ENCODE measurements at places on chromosomes 12 and 14. TPM values are rescaled to one million over a fixed set of nuclear protein-coding genes. Genes with fewer than 3 reads are reported as not detected.

Gene LRP10
- 75.3 TPM for total RNA-seq

Gene OVCH1
- total RNA-seq, result 0.16 TPM

DNA sequence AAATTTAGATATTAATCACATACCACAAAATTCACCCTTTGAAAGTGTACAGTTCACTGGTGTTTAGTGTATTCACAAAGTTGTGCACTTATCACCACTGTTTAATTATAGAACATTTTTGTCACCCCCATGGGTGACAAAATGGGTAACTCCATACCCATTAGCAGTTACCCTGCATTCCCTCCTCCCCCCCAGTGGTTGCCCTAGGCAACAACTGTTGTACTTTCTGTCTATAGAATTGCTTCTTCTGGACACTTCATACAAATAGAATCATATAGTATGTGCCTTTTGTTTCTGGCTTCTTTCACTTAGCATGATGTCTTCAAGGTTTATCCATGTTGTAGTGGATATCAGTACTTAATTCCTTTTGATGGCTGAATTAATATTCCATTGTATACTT is 52.7 kb downstream of the FBXO34 start:
- no peak overlapping the region for H3K27ac ChIP-seq
- no peak overlapping the region for H3K4me3 ChIP-seq
- DNase-seq, result no peak
- H3K36me3 ChIP-seq, result peaks cover 3% of the 10 kb centered on the region

Gene OR4L1
- total RNA-seq, result not detected

DNA sequence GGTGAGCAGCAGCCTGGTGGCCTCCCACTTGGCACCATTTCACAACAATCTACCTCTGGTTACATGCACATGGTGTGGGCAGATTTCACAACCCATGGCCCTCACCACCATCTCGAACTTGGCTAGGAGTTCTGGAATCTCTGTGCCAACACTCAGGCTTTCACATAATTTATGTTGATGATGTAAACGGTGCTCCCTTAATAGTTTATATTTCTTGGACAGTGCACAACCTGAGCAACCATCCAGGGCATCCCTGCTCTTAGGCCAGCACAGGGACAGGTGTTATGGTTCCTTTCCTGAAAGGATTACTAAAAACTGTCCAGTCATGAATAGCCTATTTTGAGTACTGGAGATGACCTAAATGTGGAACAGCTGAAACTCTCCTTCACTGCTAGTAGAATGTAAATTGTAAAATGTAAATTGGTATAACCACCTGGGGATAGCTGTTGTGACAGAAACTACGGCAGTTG is 28.6 kb downstream of the ABCB9 start:
- H3K27me3 ChIP-seq, result no peaks in the 10 kb centered on the region
- no peak overlapping the region for H3K27ac ChIP-seq

DNA sequence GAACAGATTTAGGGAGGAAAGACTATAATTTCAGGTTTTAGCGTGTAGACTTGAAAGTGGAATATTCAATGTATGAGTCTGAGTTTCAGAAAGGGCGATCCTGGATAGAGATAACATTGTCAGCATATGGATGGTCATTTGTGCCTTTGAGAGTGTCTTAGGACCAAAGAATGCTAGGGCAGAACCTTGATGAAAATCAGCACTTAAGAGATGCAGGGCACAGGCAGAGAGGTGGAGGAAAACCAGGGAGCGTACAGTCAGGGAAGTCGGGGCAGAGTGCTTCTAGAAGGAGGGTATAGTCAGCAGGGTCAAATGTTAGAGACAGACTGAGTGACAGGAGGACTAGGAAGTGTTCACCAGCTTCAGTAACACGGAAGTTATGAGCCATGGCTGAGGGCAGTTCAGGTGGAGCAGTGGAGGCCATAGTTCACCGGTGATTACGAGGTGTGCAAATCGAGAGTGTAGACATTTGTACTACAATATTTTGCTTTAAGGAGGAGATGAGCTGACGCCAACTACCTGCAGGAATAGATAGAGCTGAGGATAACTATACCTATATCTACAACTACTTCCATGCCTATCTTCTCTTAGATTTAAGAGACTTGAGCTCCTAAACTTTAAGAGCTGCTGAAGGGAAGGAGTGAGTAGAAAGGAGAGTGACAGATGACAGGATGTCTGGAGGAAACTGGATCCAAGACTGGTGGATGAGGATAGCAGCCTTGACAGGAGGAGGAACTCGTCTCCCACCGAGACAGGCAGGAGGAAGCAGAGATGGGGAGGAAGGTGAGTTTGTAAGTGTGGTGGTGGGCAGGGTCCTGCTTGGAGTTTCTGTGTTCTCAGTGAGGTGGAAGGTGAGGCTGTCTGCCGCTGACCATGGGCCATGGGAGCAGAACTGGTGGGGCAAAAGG is 6.5 kb downstream of the CBLN3 start:
- H3K36me3 ChIP-seq, result no peaks in the 10 kb centered on the region
- no peak overlapping the region for H3K27ac ChIP-seq
- H3K27me3 ChIP-seq, result no peaks in the 10 kb centered on the region
- H3K4me1 ChIP-seq, result no peaks in the 10 kb centered on the region
- no peak overlapping the region for H3K4me3 ChIP-seq

Gene MDGA2
- 1.2 TPM for total RNA-seq

DNA sequence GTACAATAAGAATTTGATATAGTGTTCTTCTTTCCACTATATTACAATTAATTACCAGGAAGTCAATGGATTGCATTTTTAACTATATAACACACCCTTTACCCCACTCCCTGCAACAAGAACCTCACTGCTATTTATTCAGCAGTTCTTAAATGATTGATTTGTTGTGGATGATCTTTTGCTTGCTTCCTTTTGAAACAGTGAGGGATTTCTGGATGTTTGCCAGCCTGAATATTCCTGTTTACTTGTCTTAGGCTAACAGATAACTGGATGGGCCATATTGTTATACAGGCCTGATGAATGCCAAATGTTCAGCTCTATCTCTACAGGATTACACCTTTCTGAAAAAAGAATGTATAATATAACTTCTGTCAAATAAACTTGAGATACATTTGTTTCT is 497.6 kb downstream of the APAF1 start:
- no peaks in the 10 kb centered on the region for H3K36me3 ChIP-seq
- H3K27ac ChIP-seq, result no peak overlapping the region
- H3K4me3 ChIP-seq, result no peak overlapping the region
- H3K4me1 ChIP-seq, result no peaks in the 10 kb centered on the region
